Parietal lobe (tissue), 2 donors: ENCODE measurements at places on chromosomes 11 and 22. TPM values are rescaled to one million over a fixed set of nuclear protein-coding genes. Genes with fewer than 3 reads are reported as not detected.

CDHR5 gene
- total RNA-seq, result not detected

CD248 gene
- 1.3 TPM for total RNA-seq

OR4C46 gene
- total RNA-seq, result not detected

MN1 gene
- 64.2 TPM for total RNA-seq

OPCML gene
- 76.7 TPM for total RNA-seq

FIBP gene
- 121 TPM for total RNA-seq

EIF4G2 gene
- 1,082 TPM for total RNA-seq

KRTAP5-10 gene
- not detected for total RNA-seq

OR10D3 gene
- not detected for total RNA-seq

CCDC81 gene
- 2.8 TPM for total RNA-seq

GPHA2 gene
- total RNA-seq, result not detected

VPREB3 gene
- not detected for total RNA-seq

OR51B5 gene
- 3.1 TPM for total RNA-seq

ADM2 gene
- total RNA-seq, result under 0.01 TPM

INCENP gene
- 31.9 TPM for total RNA-seq

PANX2 gene
- 4.7 TPM for total RNA-seq

LRRC4C gene
- total RNA-seq, result 99.8 TPM

DKK3 gene
- total RNA-seq, result 226 TPM

TEX54 gene
- total RNA-seq, result not detected

C11orf91 gene
- not detected for total RNA-seq

SMIM35 gene
- total RNA-seq, result not detected

CSTF3 gene
- 86.1 TPM for total RNA-seq

BAIAP2L2 gene
- total RNA-seq, result 0.31 TPM

SH3BP1 gene
- total RNA-seq, result 0.94 TPM

TTC9C gene
- 28.2 TPM for total RNA-seq

ARAP1 gene
- total RNA-seq, result 40.1 TPM

BAD gene
- 32.9 TPM for total RNA-seq

CHRM4 gene
- 3.1 TPM for total RNA-seq

TNNT3 gene
- total RNA-seq, result not detected

OR52E6 gene
- 0.94 TPM for total RNA-seq

BTG4 gene
- total RNA-seq, result not detected

UNC93B1 gene
- 3.4 TPM for total RNA-seq

SUN2 gene
- total RNA-seq, result 128 TPM

CABP7 gene
- 1.9 TPM for total RNA-seq

MUC5AC gene
- total RNA-seq, result not detected

SEC14L2 gene
- 14.1 TPM for total RNA-seq

FDXACB1 gene
- total RNA-seq, result 8.1 TPM

ABTB2 gene
- total RNA-seq, result 7.2 TPM

SLC22A6 gene
- 1.3 TPM for total RNA-seq

NPAS4 gene
- 2.2 TPM for total RNA-seq

OR52A1 gene
- not detected for total RNA-seq

C22orf15 gene
- total RNA-seq, result not detected

IL17REL gene
- 0.31 TPM for total RNA-seq

OR8D2 gene
- not detected for total RNA-seq

GLYATL1 gene
- 0.94 TPM for total RNA-seq

HTR3B gene
- not detected for total RNA-seq

APOA4 gene
- not detected for total RNA-seq

SAA2 gene
- total RNA-seq, result not detected

RASL10A gene
- 21.3 TPM for total RNA-seq

HINFP gene
- 41.9 TPM for total RNA-seq
